ENCODE measurements at places on chromosomes 3 and 15.

GRCh38 chr3:72105306-72105705, 320.4 kb upstream of the PROK2 start:
- no peak for DNase-seq

- DNase-seq: no peak
Measured at GRCh38 chr3:41073190-41073589, 126.1 kb upstream of the CTNNB1 start.

DNA sequence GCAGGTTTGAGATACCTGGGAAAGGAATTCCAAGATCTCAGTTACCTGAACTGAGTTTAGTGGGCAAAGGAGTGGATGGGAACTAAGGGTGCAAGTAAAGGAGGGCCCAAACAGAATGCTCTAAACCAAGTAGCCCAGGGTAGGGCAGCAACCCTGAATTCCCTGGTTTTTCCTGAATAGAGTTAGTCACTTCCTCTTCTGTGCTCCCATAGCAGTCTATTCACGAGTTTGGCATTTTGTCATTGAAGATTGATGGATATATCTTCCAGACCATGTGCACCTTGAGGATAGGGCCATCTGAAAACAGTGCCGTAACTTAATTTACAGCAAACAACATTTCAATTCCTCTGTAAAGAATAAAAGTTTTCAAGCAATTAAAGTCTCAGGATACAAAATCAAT, 18.5 kb upstream of the PTX3 start:
- DNase-seq: no peak

- DNase-seq: no peak
Measured at GRCh38 chr3:160129459-160130061, 95.7 kb upstream of the C3orf80 start.

GRCh38 chr3:124519591-124520194, 210.6 kb upstream of the UMPS start:
- no peak for DNase-seq

All from T-helper 17 cell (primary cell).